Ascending aorta (tissue), 2 donors: ENCODE measurements at places on chromosomes 3 and 15. TPM values are rescaled to one million over a fixed set of nuclear protein-coding genes. Genes with fewer than 3 reads are reported as not detected.

- H3K36me3 ChIP-seq, result no peaks in the 10 kb centered on the region
- no peak for DNase-seq
- no peak overlapping the region for H3K4me3 ChIP-seq
- no peaks in the 10 kb centered on the region for H3K27me3 ChIP-seq
- H3K4me1 ChIP-seq, result no peaks in the 10 kb centered on the region
- no peak overlapping the region for H3K27ac ChIP-seq
Observed at GRCh38 chr3:185720326-185720725, 104.5 kb downstream of the IGF2BP2 start.

GRCh38 chr3:195099951-195100785 lies 170.8 kb downstream of the XXYLT1 start:
- H3K4me1 ChIP-seq, result no peaks in the 10 kb centered on the region
- H3K36me3 ChIP-seq, result no peaks in the 10 kb centered on the region
- no peaks in the 10 kb centered on the region for H3K27me3 ChIP-seq
- DNase-seq, result no peak
- H3K4me3 ChIP-seq, result no peak overlapping the region
- H3K27ac ChIP-seq, result no peak overlapping the region

GRCh38 chr3:39142067-39142466 lies 11.3 kb downstream of the CSRNP1 start:
- peaks cover 28% of the 10 kb centered on the region for H3K4me1 ChIP-seq
- no peaks in the 10 kb centered on the region for H3K27me3 ChIP-seq
- DNase-seq, result no peak
- H3K27ac ChIP-seq, result peak overlapping the region; percentile 20

DNA sequence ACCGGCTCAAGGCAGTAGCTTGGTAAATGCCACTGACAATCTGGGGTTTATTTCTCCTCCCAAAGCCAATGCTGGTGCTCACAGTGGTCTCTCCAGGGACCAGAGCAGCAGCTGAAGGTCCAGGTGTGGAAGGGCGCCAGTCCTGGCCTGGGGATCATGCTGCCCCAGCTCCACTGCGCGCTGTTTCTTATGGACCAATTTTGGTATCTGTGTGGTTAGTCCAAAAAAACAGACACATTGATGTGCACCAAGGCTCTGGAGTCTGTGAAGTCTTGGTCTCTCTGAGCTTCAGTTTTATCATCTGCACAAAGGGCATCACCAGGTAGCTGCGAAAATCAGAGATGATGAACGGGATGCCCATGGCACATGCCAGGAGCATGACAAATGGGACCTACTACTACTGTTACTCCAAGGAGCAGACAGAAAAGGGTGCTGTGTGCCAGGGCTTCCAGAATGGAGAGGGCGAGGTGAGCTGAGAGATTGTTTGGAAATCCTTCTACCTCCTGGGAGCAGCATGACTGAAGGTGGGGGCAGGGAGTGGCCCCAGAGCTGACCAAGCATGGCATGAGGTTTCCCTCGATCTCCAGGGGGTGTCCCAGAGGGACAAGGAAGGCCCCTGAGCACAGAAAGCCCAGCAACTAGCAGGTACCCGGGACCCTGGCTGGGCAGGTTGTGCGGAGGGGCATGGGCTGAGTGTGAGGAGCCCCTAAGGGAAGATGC lies 134.3 kb upstream of the PRR20G start:
- no peak for DNase-seq
- H3K4me1 ChIP-seq, result no peaks in the 10 kb centered on the region
- H3K27me3 ChIP-seq, result peaks cover 5% of the 10 kb centered on the region
- no peak overlapping the region for H3K27ac ChIP-seq
- no peaks in the 10 kb centered on the region for H3K36me3 ChIP-seq

DNA sequence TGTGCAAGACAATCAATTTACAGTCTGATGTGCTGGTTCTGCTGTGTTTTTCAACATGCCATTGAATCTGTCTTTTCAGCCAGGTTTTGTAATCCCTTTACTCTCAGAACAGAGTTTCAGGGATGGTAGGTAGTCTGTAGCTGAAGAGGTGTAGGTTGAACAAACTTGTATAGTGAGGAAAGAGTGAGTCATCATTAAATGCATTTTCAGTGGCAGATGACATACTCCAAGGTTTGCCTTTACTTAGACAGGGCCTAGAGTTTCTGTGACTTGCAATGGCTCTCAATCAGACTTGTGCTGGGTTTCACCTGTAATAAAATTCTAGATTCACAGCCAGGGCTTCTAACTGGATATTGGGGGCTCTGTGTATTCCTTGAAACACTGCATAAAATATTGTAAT lies 94.6 kb downstream of the CYP19A1 start:
- no peaks in the 10 kb centered on the region for H3K4me1 ChIP-seq
- H3K27ac ChIP-seq, result no peak overlapping the region
- no peaks in the 10 kb centered on the region for H3K27me3 ChIP-seq
- no peak for DNase-seq

DNA sequence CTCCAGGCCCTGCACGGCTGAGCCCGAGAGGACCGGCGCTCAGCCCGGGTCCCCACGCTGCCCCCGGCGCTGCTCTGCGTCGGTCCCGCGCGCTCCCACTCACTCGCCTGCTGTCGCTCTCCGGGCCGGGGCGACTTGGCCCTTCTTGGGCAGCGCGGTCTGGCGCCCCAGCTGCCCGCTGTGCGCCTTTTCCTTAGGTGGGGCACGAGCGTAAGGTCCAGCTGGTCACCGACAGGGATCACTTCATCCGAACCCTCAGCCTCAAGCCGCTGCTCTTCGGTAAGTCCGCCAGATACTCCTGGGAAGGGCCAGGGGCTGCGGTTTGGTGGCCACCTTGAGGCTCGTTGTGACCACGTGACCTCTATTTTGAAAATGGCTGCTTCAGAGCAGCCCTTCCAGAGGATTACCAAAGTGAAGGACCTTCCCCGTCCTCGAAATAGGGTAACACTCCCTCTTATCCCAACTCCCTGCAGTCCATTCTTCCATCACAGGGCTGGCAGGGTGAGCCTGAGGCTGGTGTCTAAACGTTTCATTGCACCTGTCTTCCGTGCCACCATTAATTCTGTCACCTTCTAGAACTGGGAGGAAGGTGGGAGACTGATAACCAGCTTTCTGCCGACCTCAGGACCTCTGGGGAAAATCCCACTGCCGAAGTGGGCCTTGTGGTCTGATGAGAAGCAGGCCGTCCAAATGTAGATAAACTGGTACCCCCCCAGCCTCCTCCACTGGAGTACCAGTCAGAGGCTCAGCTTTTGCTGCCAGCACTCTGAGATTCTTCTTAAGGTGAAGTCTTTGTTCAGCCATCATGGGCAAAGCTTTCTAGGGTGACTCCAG lies 812 bp downstream of the P4HTM start:
- DNase-seq, result no peak
- H3K4me1 ChIP-seq, result peaks cover 10% of the 10 kb centered on the region
- H3K4me3 ChIP-seq, result peak overlapping the region; percentile 99
- no peaks in the 10 kb centered on the region for H3K27me3 ChIP-seq
- H3K36me3 ChIP-seq, result no peaks in the 10 kb centered on the region
- peak overlapping the region; percentile 92 for H3K27ac ChIP-seq

DNA sequence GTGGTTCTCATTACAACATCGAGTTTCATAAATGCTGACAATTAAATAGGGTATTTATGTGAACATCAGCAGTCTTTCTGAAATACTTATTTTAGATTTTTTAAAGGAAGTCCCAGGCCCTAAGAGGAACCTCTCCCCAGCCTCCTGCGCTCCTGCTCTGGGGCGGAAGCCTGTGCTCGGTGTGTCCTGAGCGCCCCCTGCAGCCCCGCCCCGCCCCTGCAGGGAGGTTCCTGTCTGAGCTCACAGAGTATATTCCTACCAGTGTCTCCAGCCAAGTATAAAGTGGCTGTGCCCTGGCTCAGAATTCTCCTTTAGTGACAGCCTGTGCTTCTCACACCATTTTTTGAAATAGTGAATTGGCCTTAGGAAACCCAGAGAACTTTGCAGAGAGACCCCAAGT lies 567.9 kb downstream of the GOLGA6L6 start:
- DNase-seq, result no peak
- H3K36me3 ChIP-seq, result no peaks in the 10 kb centered on the region
- no peaks in the 10 kb centered on the region for H3K4me1 ChIP-seq
- no peaks in the 10 kb centered on the region for H3K27me3 ChIP-seq
- no peak overlapping the region for H3K27ac ChIP-seq
- no peak overlapping the region for H3K4me3 ChIP-seq

- H3K36me3 ChIP-seq, result no peaks in the 10 kb centered on the region
- H3K4me1 ChIP-seq, result no peaks in the 10 kb centered on the region
- H3K4me3 ChIP-seq, result no peak overlapping the region
- no peak overlapping the region for H3K27ac ChIP-seq
Observed at GRCh38 chr3:103218146-103218545, 783.3 kb downstream of the ZPLD1 start.

DNA sequence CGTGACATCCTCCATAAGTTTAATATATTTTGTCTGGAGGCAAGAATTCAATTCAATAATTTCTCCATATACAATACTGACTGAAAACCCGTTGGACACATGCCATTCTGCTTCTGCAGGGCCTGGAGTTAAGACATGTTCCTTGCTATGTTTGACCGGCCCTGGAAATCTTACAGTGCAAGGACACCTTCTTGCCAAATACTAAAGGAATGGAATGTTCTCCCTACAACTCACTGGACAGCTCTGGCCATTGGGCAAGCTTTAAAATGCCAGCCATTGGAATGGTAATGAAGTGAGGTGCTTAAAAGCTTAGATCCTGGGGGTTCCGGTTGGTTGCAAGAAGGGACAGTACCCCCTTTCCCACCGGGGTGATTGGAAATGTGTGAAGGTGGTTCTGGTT lies 329.8 kb upstream of the PROK2 start:
- H3K4me1 ChIP-seq, result peaks cover 25% of the 10 kb centered on the region
- H3K36me3 ChIP-seq, result no peaks in the 10 kb centered on the region
- H3K27me3 ChIP-seq, result no peaks in the 10 kb centered on the region
- peak overlapping the region; percentile 13 for H3K27ac ChIP-seq
- DNase-seq, result no peak
- no peak overlapping the region for H3K4me3 ChIP-seq

- DNase-seq, result no peak
- no peak overlapping the region for H3K27ac ChIP-seq
- peaks cover 20% of the 10 kb centered on the region for H3K4me1 ChIP-seq
- H3K36me3 ChIP-seq, result no peaks in the 10 kb centered on the region
- no peaks in the 10 kb centered on the region for H3K27me3 ChIP-seq
- H3K4me3 ChIP-seq, result no peak overlapping the region
Observed at GRCh38 chr3:171329746-171330145, 130.5 kb downstream of the TNIK start.

GCSAM gene
- total RNA-seq, result not detected

LIPH gene
- total RNA-seq, result 6.9 TPM

SERPINI2 gene
- total RNA-seq, result not detected

AQP9 gene
- 0.43 TPM for total RNA-seq

CCDC39 gene
- total RNA-seq, result not detected

ZIC4 gene
- total RNA-seq, result not detected

PATL2 gene
- not detected for total RNA-seq

TGM5 gene
- not detected for total RNA-seq

CRTAP gene
- total RNA-seq, result 300 TPM

GHSR gene
- total RNA-seq, result not detected
